Ascending aorta (tissue), 2 donors: ENCODE measurements at places on chromosomes 5 and 9. TPM values are rescaled to one million over a fixed set of nuclear protein-coding genes. Genes with fewer than 3 reads are reported as not detected.

IFT74 gene
- 5.2 TPM for total RNA-seq

- DNase-seq: no peak
Observed at GRCh38 chr5:141031006-141031405, 20.2 kb upstream of the PCDHB1 start.

GRCh38 chr9:87013490-87013889 lies 66.2 kb upstream of the GAS1 start:
- no peak for DNase-seq

CER1 gene
- not detected for total RNA-seq

DNA sequence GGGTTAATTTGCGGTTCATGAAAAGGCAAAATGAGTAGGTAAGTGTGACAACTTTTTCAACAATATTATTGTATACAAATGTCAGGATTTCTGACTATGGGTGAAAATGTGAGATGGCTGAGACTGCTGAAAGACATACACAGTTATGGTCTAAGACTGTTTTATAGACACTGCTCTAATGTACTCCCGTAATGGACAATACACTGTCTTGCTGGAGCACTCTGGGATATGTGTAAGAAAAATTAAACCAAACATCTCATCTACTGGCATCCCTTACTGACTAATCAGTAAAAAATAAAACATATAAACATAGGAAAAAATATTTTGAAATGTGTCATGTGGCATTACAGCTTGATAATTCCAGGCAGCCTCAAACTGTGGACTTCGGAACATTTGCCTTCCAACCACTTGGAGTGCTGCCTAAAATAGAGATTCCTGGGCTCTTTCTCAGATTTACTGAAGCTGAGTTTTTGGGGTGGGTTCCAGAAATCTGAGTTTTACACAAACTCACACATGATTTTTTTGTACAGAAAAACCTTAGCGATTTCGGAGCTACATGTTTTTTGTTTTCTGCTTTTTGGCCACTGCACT lies 233.9 kb upstream of the TBCA start:
- DNase-seq: no peak
